C1 segment of cervical spinal cord (tissue), 14 donors: ENCODE measurements at places on chromosomes 1 and 21.

DNA sequence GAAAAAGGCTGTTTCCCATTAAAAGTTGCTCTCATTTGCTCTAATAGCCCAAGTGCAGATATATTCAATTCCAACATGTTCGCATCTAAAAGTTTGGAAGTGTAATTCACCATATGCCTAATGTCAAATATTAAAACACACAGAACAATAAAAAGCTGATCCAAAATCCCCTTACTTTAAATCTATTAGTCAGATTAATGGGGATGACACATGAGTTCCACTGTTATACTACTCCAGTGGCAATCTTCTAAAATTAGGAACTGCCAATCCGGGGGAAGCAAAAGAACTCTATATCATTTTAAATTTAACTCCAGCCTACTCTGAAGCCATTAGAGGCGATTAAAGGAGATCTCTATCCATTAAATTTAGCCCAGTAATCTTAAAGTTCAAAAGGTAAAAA is 317.1 kb downstream of the NTNG1 start:
- DNase-seq, result no peak

- no peak for DNase-seq
Observed at GRCh38 chr21:15195768-15196167, 131.0 kb upstream of the NRIP1 start.

GRCh38 chr1:225143001-225143400 is 213.5 kb downstream of the DNAH14 start:
- no peak for DNase-seq

GRCh38 chr21:33544451-33545195 is 1.8 kb downstream of the SON start:
- DNase-seq, result no peak

- DNase-seq, result no peak
Observed at GRCh38 chr1:8382608-8383505, 64.9 kb downstream of the SLC45A1 start.

- DNase-seq, result no peak
Observed at GRCh38 chr1:32232558-32233304, 10.5 kb downstream of the EIF3I start.

GRCh38 chr21:43361127-43361492 is 65.8 kb downstream of the SIK1 start:
- no peak for DNase-seq

DNA sequence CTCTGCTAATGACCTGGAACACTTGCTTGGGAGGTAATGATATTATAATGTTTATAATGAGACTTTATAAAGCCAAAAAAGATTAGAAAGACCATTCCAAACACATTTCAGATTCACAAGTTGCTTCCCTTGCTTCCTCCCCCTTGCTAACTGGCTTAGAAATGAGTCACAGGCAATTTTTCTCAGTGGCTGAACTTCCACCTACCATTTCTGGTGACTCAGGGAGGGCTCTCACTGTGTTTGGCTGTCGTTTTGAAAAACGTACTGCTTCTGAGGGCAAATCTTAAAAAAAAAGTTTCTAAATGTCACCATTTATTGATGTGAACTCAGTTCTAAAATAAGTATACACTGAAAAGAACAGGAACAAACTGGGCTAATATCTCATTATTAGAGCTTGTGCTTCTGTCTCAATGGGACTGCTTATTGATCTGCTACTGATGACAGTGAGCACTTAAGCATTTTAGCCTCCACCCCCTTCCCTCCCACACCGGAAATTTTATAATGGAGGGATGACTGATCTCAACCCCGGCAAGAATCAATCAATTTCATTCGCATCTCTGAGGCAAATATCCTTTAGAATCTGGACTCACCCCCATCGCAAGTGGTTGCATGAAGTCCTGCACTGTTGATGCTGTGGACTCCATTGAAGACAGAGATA is 278.3 kb downstream of the KCTD3 start:
- DNase-seq, result no peak

DNA sequence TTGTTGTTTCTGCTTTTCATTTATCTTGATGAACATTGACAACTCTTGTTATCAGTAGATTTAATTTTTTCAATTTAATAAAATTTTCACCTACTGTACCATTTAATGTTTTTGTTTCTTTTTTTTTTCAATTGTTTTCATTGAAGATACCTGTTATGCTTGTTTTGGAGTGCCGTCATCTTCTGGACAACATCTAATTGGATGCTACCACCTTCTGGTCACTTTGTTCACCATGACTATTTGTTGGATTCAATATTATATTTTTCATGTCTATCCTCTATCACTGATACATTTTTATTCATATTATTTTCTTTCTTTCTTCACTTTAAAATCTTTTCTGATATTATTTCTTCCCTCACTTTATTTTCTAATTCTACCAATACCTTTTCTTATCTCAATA is 14.0 kb downstream of the KRTAP21-2 start:
- DNase-seq, result no peak

GRCh38 chr1:84847253-84848250 is 45.5 kb downstream of the LPAR3 start:
- no peak for DNase-seq

DNA sequence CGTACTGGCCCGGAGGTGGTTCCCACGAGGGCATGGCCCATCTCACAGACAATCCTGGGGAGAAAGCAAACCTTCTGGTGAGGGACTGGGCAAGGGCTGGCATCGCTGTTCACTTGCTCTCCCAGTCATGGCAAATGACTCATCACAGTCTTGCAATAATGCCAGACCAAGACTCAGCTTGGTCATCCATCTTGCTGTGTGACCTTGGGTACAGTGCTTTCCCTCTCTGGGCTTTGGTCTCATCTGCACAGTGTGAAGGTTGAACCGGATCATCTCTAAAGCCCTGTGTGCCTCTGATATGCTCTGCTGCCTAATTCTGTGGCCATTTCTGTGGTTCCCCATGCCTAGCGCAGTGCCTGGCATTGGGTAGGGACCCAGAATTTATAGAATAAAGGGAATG is 143.6 kb upstream of the CD34 start:
- no peak for DNase-seq

GRCh38 chr1:203996126-203996525 is 76.8 kb upstream of the SOX13 start:
- DNase-seq, result no peak

GRCh38 chr21:15004721-15005370 is 60.0 kb downstream of the NRIP1 start:
- DNase-seq, result no peak

DNA sequence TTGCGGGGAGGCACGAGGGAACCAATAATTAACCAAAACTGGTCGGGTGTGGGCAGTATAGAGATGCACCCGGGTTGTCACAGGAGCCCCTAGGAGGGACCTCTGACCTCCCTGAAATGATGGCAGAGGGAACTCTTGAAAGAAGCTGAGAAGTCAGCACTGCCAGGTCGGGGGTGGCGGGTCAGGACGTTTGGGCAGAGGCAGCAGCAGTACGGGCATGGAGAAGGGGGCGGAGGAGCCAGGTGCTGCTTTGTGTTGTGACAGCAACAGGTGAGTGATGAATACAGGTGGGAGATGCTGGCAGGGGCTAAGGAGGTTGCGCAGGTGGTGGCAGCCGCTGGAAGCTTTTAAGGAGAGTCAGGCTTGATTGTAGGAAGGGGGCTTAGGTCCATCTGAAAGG is 11.7 kb downstream of the TNFRSF1B start:
- DNase-seq, result no peak

DNA sequence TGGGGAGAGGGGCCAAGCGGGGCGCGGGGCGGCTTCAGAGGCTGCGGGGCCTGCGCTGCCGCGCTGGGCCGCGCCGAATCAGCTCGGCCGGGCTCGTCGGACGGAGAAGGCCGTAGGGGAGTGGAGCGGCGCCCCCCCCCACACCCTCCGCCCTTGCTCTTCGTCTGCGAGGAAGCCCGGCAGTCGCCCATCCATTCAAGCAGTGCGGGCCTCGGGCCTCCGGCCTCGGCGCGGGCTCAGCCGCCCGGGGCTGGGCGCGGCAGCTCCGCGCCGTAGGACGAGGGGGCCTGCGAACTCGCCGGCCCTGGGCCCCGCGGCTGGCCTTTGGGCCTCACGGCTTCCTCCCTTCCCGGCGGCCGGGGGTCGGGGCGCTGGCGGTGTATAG is 564 bp downstream of the CTPS1 start:
- no peak for DNase-seq

GRCh38 chr1:162281426-162281825 is 95.2 kb downstream of the SPATA46 start:
- DNase-seq, result no peak

GRCh38 chr1:87325982-87326738 is 2.5 kb upstream of the LMO4 start:
- DNase-seq, result peak; percentile 17

- DNase-seq, result no peak
Observed at GRCh38 chr1:200916681-200917080, 22.0 kb downstream of the INAVA start.

DNA sequence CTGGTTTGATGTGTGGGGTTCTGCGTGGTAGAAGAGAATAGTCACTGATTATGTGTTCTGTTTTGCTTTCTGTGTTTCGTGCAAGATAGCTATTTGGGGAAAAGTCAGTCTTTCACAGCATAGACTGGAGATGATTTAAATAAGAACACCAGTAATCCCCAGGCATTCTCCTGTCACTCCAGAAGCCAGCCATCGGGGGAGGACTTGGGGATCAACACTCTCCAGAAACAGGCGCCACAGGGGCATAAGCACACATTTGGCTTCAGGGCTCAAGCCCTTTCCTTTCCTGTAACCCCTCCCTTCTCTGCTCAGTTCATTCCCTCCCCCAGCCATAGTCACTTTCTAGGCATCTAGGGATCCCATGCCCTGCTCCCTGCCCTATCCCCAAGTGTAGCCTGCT is 97.3 kb upstream of the BEND5 start:
- no peak for DNase-seq

- peak; percentile 31 for DNase-seq
Observed at GRCh38 chr1:206467915-206468314, 2.4 kb upstream of the IKBKE start.

GRCh38 chr1:181326348-181326747 is 157.0 kb upstream of the CACNA1E start:
- no peak for DNase-seq

- DNase-seq, result no peak
Observed at GRCh38 chr1:45890078-45890477, 86.7 kb downstream of the MAST2 start.

DNA sequence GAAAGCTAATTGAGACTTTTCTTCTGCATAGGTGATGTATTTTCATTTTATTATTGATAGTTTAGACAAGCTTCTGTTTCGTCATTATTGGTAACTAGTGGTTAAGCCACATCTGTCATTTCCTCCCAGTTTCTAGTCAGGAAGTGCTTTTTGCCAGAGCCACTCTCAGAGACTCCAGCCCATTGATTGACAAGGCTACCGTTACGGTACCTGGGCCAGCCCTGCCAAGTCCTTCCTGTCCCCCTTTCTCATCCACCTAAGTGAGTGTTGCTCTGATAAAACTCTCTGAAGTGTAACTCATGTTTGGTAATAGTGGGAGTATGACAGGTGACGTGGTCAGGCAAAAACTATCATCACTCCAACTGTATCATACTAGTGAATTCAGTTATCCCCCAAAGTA is 29.6 kb upstream of the AGL start:
- DNase-seq, result no peak

DNA sequence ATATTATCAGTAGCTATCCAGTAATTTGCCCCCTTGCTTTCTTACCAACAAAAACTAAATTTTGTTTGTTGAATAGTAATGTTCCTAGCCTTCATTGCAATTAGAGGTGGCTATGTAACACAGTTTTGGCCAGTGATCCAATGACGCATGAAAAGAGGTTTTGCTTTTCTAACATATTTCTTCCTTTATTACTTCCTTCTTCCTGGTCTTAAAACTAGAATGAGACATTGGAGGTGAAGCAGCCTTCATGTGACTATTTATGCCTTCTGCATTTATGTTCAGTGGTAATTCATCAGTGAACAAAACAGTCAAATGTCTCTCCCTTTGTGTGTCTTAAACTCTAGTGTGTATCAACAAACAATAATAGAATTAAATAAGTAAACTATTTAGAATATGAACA is 35.5 kb downstream of the LRIF1 start:
- DNase-seq, result no peak

- DNase-seq, result no peak
Observed at GRCh38 chr1:23638786-23639241, 52.8 kb upstream of the RPL11 start.

DNA sequence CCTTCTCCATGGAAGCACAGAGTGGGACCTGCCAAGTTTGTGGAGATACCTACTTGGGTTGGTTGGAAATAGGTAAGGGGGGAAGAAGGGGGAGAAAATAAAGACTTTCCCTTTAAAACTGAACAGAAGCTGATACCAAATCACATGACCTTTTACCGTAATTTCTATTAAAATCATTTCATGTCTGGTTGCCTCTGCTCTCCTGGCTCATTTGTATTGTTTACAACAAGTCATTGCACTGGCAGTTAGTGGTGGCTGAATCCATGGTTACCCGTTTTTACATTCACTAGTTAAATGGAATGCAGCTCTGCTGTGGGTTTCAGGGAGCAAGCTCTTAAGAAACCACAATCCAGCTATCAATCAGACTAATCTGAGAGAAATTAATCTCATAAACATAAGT is 353.7 kb upstream of the ESRRG start:
- DNase-seq, result no peak

- DNase-seq, result no peak
Observed at GRCh38 chr1:6459850-6460265, 6.1 kb downstream of the TNFRSF25 start.

DNA sequence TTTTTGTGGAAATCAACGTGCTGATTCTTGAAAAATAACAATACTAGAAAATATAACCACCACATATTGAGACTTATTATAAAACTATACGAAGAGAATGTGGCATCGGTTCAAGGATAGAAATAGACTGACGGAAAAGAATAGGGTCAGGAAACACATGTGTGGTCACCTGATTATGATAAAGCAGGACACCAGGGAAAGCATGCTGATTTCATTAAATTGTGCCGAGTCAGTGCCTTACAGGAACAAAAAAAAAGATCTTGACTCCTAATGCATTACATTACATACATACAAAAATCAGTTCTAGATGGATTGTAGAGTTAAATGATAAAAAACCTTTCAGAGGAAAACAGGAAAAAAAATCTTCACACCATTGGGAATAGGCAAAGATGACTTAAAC is 43.5 kb upstream of the SERPINC1 start:
- DNase-seq, result no peak

- DNase-seq, result no peak
Observed at GRCh38 chr1:152566681-152567080, at the start of gene LCE3E. TSS of gene LCE3E (minus strand) at chr1:152566780. CDS start at chr1:152566208, 572 bp downstream.

GRCh38 chr1:23169195-23169575 is 529 bp upstream of the LUZP1 start:
- no peak for DNase-seq

DNA sequence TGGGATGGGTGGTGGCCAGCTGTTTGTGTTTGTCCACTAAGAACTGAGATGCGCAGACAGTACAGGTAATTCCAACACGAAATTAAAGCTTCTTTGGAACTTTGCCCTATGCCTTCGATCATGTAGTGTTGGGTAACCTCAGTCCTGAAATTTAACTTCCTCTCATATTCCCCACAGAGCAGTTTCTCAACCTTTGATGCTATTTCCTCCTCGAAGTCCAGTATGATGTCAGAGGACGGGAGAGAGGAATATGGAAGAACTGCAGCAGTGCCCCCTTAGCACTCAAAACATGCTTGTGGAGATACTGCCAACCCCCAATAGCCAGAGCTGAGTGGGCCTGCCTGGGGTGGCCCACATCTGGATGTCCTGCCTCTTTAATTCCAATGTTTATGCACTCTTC is 3.6 kb downstream of the LPAR3 start:
- DNase-seq, result no peak
